Transverse colon (tissue), 4 donors: ENCODE measurements at places on chromosomes 12 and 14.
A peak's percentile ranks its signal among the peaks of the same experiment; 100 is the strongest.

GRCh38 chr12:124484526-124484953 lies 82.9 kb downstream of the NCOR2 start:
- no peak for DNase-seq

DNA sequence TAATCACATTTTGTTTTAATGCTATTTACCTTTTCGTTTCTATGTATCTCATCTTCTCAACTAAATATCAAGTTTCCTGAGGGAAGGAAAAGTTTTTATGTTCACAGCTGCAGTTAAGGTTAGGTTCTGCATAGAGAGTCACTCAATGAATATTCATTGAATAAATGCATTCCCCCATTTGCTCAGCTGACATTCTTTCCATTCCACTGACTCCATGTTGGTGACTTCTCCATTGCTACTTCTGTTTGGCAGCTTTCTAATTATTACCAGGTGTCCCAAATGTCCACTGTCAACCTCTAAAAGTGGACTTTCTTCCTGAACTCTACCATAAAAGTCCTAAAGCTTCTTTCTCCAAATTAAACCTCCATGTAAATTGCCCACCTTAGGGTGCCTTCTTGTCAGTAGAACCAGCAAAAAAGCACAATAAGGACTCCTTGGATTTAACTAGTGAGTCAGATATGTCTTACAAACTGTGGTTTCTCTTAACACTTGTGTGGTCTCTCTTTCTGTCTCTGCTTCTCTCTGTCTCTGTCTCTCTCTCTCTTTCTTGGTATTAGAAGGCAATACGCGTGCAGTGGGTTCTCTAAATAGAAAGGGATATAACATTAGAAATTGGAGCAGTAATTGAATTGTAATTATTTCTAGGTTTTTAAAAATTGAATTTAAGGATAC lies 85.9 kb downstream of the TMEM117 start:
- DNase-seq, result no peak

DNA sequence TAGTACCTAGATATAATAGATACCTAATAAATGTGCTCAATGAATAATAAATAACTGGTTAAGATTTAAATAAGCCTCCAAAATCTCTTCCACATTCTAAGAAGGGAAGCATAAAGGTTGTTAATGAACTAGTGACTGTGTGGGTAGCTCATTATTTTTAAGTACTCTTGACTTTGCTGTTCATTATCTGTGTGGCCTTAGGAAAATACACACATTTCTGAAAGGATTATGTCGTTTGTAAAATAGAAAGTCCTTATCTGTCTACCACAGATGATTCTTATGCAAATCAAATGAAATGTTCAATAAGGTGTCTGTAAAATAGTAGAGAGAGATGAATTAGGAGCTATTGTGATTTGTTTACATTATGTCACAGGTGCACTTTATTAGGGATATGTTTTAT lies 119.5 kb downstream of the LRRK2 start:
- no peak for DNase-seq

- DNase-seq, result no peak
Measured at GRCh38 chr12:24015833-24016160, 66.3 kb upstream of the SOX5 start.

DNA sequence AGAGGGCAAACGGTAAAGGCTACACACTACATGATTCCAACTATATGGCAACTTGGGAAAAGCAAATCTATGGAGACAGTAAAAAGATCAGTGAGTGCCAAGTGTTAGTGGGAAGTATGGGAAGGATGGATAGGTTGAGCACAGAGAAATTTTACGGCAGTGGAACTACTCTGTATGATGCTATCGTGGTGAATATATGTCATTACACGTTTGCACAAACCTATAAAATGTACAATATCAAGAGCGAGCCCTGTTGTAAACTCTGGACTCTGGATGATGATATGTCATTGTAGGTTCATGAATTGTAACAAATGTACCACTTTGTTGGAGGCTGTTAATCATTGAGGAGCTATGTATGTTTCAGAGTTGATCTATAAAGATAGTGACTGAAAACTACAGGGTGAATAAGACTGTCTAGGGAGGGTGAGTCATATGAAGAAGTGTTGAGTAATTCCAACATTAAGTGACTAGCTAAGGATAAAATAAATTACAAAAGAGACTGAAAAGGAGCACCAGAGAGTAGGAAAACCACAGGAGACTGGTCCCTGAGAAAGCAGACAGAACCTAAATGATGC lies 349.2 kb upstream of the LMO3 start:
- no peak for DNase-seq

DNA sequence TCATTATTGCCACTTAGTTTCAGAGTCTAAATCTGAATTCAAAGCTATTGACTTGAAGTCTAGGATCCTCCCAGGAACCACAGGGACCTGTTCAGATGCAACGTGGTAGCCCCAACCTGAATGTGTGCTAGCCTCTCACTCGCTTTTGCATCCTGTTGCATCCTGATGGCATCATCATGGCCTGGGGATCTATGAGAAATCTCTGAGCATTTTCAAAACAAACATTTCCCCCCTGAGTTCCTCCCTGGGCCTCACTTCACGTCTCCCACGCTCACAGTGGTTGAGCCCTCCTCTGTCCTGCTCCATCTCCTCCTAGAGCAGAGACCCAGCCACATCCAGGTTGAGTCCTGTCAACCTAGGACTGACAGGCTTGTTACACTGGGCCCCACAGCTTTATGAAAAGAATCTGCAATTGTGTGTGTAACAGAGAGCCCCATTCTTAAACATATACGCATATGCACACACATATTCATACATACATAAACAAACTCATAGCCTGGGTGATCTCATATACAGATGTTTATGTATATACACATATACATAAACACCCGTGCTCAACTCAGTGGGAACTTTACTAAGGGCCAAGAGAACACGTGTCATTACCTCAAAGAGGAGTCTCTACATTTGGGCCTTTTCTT lies 5.4 kb upstream of the KRT72 start:
- no peak for DNase-seq

DNA sequence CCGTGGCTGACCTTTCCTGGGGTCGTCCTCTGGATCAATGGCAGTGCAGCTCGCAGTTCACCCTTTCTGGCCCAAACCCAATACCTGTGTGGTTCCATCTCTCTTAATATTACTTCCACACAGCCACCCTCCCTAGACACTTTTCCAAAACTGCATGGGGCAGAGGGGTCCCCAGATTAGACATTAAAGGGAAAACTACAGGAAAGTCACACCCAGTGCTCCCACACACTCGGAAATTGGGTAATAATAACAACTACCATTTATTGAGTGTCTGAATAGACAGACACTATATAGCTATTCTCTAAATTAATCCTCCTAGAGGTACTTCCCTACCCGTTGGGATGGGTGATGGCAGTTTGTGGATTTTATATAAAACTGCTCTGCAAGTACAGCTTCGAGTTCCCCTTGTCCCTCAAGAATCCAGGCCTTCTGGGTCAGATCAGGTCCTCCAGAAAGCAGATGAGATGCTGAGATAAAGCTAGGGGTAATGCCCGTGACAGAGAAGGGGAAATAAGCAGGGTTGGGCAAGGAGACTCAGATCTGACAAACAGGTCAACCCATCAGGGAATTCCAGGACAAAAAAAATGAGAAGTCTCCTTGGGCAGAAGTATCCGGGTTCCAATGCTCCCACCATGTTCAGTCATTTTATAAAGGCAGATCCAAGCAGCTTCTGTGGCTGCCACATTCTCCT lies 795 bp upstream of the PXN start:
- no peak for DNase-seq

DNA sequence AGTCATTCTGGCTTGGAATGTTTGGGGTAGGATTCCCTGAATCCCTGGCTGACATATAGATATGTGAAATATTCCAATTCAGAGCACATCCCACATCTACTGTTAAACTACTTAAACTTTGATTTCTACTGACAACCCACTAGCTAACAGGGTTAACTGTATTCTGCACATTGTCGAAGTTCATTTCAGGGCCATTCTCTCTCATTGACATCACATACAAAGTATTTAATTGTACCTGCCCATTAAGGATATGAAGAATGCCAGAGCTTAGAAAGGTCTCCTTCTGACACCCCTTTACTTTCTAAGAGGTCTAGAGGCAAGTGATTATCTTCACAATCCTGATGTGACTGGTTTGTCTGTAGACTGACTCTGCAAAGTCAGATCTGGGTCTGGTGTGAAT lies 2.8 kb upstream of the DCN start:
- DNase-seq, result no peak

DNA sequence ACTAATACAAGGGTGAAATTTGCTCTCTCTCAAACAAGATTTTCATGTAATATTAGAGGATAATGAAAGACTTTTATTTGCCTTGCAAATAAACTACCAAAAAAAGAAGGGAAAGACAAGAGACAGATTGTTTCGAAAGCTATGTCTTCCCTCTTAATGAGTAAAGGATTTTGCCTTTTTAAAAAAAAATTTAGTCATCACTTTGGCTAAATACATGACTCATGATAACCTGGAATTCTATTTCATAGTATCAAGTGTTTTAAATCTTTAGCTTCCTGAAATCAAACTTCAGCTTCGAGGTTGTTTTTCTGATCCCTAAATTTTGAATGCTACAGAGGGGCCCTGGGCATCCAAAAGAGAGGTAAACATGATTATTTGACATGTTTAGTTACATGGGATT lies 144.4 kb downstream of the CCDC59 start:
- DNase-seq, result no peak

GRCh38 chr14:57816568-57817284 lies 49.2 kb downstream of the SLC35F4 start:
- DNase-seq, result no peak

GRCh38 chr14:55689981-55690871 lies 110.2 kb downstream of the KTN1 start:
- DNase-seq, result no peak

DNA sequence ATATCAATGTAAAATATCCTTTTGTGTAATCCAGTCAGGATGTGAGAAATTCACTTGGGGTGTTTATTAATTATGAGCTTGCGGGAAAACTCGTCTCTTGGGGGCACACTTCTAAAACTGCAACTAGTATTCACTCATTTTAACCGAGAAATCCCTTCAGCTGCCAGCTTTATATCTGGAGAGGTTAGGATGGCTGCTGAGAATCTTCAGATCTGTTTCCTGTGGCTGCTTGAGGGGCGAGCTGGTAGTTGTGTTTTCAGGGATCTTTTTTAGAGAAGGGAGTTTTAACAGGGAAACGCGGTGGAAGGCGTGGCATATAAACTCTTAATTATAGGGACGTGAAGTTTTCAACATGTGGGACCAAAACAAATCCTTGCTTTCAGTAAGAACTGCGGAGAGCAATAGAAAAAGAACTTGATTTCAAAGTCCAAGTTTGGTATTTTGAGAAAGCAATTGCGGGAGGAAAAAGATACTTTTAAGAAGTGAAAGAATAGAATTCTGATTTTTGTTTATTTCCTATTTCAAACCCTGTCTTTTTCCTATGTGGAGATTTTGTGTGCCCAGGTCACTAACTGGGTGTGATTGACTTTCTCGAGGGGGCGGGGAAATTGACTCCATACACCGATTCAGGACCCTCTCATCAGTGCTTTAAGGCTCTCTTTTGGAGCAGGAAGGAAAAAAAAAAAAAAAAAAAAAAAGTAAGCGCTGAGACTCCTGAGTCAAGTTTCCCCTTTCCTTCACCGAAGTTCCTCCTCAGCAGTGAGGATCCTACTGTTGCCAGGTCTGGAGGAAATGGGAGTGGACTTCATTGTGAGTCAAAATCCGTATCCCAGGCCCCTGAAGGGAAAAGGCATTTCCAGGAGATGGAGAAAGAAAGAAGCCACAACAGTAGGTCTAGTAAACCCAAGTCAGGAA lies 1.1 kb downstream of the PPFIBP1 start:
- DNase-seq, result peak; percentile 22

DNA sequence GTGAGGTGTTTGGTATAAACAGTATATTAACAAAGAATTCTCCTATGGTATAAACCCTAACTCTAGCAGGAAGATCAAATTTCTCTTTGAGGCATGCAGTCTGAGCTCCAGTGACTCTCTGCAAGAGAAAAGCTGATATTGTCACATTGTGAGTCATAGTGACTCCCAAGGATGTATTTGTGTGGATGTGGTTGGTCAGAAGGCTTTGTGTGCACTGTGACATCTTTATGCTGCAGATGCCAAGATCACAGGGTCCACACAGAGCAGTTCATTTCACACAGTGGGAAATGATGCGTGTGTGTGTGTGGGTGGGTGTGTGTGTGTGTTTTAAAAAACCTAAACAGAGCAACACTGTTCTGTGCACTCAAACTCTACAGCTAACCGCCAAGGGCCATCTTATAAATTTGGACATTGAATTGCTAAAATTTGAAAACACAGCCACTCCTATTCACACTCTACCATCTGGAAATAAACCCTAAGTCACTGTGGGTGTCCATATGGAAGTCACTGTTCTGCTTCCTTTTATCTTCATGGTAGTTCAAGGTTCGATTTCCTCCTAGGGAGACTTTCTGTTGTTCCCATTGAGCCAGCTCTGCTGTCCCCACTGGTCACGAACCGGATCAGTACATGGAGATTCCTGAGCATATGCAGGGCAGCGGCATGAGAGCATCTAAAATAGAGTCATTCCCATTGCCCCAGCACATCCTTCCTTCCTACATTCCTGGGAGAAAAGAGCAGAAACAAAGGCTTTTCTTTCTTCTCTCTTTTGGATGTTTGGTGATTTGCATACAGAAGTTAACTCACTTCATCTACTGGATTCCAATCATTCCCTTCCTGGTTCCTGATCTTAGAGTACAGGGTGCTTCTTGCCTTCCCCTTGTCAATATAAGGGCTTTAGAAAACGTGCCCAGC lies 727.6 kb downstream of the DIO2 start:
- no peak for DNase-seq
